Ovary (tissue), 10 donors: ENCODE measurements at places on chromosomes 4 and X.

- DNase-seq, result no peak
Observed at GRCh38 chr4:26252349-26253025, 68.3 kb upstream of the RBPJ start.

DNA sequence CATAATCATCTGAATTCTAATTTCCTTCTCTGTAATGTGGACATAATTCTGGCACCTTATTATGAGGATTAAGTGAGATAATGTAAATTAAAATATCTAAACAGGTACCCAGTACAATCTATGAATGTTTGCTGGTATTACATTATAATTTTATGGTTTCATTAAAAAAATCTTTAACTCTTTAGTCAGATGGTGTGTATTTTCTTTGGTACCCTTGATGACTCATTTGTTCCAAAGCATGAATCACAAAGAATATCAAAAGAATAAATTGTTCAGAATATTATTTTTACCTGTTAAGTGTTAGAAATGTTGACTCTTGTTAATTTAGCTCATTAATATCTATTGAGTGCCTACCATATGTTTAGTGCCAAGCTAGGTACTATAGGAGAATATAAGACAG lies 74.3 kb downstream of the SNX25 start:
- DNase-seq, result no peak

DNA sequence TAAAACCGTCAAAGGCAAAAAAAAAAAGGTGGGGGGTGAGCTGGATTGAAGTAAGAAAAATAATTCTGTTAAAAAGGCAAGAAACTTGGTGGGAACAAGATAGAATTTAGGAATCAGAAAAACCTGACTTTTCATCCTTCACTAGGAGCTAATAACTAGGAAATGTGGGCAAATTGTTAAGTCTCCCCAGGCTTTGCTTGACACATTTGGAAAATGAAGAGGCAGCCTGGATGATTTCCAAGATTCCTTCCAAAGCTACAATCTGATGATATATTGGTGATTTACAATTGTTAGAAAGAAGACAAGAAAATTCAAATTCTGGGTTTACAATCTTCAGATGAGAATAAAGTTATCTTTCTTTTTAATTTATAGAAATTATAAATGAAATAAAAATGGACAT lies 1062.5 kb downstream of the ADGRL3 start:
- no peak for DNase-seq

DNA sequence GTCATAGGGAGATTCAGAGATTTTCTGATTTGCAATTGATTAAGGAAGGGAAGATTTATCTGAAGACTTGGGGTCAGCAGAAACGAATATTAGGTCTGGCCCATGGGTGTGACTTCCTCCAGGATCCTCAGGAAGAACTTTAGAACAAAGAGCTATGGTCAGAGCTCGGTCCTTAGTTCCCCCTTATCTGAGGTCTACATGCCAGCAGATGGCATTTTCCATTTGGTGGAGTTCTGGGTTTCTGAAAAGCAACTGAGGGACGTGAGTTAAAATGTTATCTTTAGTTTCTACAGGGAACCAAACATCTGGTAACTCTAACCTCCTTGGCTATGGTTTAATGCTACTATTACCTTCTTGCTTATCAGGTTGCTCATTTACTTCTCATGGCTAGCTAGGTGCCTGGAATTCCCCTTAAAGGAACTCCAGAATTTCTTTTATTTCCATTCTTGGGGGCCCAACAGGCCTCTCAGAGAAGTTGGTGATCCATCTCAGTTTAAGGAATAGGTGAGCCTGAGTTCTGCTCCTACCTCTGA lies 40.7 kb downstream of the KLF3 start:
- no peak for DNase-seq

DNA sequence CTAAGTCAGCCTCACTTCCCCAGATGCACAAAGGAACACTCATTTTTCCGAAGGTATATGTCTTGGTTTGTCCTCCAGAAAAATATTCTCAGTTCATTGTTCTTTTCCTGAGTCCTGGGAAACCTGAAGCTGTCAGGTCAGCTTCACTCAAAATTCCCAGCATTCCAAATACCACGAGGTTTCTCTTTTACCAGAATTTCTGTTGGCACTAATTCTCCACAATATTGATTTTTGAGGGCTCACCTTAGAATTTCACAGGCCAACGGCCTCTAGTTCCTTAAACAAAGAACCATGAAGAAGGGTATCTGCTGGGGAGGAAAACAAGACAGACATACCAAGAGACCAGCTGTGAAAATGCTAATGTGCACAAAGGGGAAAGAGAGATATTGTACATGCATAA lies 8.0 kb upstream of the MAGEB5 start:
- DNase-seq, result no peak

DNA sequence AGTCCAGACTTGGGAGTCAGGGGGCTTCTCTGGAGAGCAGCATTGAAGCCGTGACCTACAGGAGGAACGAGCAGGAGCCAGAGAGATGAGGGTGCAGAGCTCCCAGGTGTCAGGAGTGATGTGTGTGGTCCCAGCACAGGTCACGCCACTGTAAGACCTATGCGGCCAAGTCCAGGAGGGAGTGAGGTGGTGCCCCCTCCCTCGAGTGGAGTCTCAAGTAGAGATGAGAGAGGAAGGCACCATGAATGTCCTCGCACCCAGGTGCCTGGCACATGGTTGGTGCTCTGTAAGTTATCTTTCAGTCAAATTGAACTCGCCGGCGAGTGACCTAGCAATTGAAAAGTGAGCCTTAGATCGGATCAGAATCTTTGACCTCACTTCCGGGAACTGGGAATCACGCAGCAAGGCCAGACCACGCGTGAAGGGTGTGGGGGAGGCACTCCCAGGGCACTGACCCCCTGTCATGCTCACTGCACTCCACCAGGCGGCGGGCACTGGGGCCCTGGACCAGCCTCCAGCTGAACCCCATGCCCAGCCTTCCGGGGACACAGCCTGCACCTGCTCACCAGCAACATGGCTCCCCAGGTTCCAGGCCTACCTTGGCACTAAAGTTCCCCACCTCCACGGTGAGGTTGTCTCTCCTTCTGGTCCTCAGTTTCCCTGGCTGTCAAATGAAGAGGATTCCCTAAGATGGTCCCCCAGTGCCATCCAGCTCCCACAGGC lies 127.4 kb downstream of the HMX1 start:
- no peak for DNase-seq

- DNase-seq, result no peak
Observed at GRCh38 chrX:71586929-71587328, 8.7 kb downstream of the GCNA start.

DNA sequence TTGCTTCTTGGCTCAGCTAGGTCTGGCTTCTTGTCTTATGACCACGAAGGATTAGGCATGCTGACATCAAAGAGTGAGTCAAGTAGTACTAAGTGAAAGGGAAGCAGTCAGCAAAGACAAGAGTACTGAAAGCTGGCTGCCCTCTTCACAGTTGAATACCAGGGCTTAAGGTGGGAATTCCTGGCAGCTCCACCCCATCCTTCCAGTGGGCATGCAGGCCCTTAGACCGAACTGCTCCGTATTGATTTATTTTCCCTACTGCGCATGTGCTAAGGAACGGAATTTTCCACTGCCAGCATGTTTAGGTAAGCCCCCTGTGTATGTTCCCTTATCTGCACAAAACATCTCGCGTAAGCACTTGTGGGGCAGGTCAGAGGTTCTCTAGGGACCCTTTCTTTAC lies 2320.1 kb downstream of the ARAP2 start:
- DNase-seq, result no peak

GRCh38 chr4:110041735-110042134 lies 129.1 kb downstream of the EGF start:
- no peak for DNase-seq

DNA sequence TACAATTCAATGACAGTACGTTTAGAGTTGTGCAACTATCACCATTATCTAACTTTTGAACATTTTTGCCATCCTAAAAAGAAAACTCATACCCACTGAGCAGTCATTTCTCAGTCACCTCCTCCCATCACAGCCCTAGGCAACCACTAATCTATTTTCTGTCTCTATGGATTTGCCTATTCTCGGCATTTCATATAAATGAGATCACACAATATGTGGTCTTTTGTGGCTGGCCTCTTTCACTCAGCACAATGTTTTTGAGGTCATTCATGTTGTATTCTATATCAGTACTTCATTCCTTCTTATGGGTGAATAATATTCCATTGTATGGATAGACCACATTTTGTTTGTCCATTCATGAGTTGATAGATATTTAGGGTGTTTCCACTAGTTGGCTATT lies 103.0 kb downstream of the PPEF1 start:
- no peak for DNase-seq

DNA sequence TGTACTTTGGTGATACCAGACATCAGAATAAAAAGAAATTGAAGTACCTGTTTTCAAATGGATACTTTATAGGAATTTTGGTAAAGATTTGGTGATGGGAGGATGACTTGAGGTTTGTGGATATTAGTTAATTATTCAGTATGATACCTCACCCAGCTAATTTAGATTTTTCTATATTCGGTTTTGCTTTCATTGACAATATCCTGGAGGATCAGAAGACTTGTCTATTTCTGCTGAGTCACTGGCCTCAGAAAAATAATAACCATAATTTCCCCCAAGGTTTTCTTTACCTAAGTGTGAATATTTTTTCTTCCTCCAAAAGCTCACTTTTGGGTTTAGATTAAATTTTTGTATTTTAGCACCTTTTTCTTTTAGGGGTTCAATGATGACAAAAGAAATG lies 100.2 kb downstream of the EGF start:
- no peak for DNase-seq

GRCh38 chr4:8580321-8581093 lies at the start of gene GPR78:
Gene GPR78 (plus strand): TSS chr4:8580392. CDS start chr4:8580983, 591 bp downstream.
- DNase-seq, result peak; percentile 69

- DNase-seq, result no peak
Observed at GRCh38 chr4:65096630-65097029, 573.7 kb downstream of the EPHA5 start.

GRCh38 chrX:45400027-45400779 lies 199.5 kb upstream of the DIPK2B start:
- DNase-seq, result no peak

DNA sequence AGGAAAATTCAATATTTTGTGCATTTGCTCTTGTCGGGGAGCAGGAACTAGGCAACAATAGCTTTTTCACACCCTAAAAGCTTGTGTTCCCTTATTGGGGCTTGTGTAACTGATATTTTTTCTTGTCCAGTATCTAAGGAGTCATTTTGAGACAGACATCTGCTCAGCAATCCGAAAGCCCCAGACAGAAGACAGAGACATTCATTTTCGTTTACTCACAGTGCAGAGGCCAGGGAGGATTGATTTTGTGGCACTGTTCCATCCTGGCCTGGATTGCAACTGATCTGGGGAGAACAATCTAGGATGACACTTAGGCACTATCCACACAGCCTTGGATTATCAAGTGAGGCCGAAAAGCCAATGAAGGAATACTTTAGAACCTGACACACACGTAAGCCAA lies 27.4 kb upstream of the PLAC1 start:
- no peak for DNase-seq
